ENCODE measurements at places on chromosomes 16 and 17. TPM values are rescaled to one million over a fixed set of nuclear protein-coding genes. Genes with fewer than 3 reads are reported as not detected.

- DNase-seq, result no peak
Observed at GRCh38 chr17:79572136-79572925, 38.5 kb downstream of the RBFOX3 start.

- DNase-seq, result no peak
Observed at GRCh38 chr16:22285080-22285479, 12.1 kb upstream of the POLR3E start.

- no peak for DNase-seq
Observed at GRCh38 chr16:13427943-13428342, 492.0 kb upstream of the ERCC4 start.

TBX21 gene
- 1.0 TPM for total RNA-seq

DNA sequence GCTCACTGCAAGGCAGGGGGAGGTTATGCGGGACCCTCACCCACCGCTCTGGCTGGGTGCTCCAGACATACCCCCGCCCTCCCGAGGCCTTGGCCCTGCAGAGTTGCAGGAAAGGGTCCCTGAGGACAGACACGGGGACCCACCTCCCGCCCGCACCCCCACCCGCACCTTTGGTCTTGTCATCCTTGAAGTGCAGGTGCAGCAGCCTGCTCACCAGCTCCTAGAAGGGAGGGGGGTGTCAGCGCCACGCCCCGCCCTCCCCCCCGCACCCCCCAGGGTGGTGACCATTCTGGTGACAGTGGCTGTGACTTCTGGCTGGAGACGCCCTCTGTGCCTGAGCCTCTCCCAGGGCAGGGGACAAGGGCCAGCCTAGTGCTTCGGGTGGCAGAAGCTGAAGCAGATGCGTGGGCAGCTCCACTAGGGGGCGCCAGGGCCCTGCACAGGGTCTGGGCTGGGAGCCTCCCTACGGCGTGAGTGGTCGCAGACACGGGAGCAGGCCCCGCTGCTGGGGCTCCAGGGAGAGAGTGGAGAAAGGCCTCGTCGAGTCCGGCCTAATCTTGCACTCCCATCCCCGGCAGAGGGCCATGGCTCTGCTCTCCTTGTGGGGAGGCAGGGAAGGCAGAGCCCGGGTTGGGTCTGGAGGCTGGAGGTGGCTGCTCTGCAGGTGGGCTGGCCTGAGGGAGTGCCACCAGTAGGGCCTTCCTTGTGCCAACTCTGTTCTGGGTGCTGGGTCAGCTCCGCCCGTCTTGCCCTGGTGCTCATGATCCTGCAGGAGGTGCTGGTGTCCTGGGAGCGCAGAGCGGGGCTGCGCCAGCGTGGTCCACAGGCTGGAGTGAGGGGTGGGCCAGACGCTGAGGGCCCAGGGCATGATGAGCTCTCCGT, 2.7 kb downstream of the CENPX start:
- DNase-seq, result no peak

All from breast epithelium (tissue), 4 donors.